ENCODE measurements at places on chromosomes 6 and 20.
A peak's percentile ranks its signal among the peaks of the same experiment; 100 is the strongest.

DNA sequence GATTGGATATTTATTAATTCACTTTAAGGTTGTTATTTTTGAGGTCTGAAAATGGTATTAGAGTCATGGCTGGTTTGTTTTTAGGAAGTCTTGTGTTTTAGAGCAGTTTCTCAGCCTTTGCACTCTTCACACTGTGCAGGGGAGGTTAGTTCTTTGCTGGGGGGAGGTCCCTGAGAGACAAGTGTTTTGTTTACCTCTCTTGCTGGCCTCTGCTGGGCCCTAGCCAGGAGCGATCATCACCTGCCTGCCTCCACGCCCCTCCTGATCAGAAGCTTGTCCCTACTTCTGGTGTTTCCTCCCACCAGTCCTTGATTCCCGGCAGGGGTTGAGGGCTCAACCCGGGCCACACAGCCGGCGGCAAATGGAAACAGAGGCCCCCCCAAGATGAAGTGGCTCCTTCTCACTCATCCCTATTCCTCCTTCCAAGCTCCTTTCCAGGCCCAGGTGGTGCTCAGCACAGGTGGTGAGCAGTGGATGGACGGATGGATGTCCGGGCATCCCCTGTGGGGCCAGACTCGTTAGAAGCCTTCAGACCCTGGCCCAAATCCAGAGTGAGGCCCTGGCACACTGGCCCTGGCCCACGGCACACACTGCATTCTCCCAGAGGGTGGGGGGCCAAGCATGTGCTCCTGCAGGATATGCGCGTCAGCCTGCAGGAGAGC is 51.3 kb downstream of the GRM4 start:
- no peak for DNase-seq

DNA sequence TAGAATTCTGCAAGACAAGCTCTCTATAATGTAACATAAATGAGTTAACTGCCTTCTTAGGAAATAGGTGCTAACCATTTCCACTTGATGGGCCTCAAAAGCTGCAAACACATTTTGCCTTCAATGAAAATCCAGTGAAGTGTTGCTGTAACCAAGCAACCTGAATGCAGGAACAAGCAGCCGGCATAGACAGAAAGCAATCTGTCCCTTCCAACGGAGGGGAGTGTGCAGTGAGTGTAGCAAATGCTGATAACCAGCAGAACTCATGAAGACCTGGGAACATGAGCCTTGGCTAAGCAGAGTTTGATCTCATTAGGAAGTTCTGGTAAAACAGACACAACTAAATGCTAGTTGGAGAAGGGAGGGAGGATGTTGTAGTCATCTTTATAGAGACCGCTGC is 697.8 kb downstream of the KIF16B start:
- peak; percentile 79 for DNase-seq

GRCh38 chr6:143941852-143942627 is 66.0 kb downstream of the PLAGL1 start:
- peak; percentile 72 for DNase-seq

DNA sequence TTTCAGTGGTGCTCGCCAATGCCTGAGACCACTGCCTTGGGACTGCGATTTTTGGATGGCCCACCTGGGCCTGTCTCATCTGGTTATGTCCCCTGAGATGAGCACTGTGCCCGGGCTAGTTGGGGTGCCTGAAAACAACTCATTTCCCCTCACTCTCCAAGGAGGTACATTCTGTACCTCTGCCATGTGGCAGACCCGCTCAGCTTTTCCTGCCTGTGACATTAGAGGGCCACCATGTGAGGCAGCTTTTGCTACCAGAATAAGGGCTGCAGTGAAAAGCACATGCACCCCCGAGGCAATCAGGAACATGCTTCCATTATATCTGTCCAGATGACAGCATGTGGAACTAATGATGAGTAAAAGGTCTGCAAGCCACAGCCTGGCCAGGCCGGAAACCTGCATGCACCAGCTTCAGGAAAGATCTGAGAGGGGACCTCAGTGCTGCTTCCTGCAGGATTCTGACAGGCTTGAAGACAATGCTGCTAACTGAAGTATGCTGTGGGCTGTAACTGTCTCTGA is 11.3 kb upstream of the SRSF6 start:
- DNase-seq, result no peak

DNA sequence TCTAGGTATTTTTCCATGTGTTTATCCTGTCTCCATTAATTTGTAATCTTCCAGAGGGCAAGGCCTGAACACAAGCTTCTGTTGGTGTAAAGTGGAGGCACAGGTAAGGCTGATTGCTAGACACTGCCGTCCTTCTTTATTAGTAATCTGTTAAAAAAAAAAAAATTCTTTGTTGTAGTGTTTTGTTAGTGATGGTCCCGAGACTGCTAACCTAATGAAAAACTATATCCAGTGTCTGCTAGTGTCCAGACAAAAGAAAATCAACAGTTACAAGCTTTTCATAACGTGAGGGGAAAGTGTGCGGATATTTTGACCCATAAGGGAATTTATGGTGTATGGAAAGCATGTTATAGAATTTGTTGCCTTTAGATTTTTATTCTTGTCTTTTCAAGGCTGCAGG is 4.2 kb upstream of the HIVEP1 start:
- DNase-seq, result no peak

DNA sequence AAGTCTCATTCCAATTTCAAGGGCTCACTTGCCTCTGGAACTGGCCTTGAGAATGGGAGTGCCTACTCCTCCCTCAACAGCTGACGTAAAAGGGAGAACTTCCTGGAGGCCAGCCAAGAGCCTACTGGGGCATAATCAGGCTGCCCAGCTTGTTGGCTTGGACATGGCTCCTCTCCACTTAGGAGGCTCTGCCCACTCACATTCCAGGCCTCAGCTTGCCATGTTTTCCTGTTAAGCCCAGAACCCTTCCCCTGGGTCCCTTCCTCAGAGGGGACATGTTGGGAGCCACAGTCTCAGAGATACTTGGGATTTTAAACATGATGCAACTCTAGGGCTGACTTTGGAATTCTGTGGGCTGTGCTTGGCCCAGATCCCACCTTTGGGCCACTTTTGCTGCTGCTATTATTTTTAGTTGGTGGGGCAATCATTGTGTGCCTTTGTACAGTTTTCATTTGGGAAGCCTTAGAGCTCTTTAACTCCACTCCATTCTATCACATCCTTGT is 31.5 kb upstream of the ADTRP start:
- DNase-seq, result peak; percentile 49

DNA sequence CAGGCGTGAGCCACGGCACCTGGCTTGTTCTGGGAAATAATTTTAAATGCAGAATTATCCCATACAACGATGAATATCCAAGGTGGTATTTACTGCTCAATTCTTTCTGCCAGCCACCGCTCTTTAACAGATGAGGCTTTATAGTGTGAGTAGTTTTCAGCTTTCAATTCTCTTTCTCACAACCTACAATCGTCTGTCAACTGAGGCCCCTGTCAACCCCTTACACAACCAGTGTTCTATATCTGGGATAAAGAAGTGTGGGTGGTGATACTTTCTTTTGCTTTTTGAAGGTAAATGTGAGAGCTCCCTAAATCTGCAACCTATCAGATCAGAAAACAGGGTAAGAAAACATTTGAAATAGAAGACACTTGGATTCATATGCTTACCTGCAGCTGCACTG is 22.5 kb downstream of the STAU1 start:
- no peak for DNase-seq

- DNase-seq, result no peak
Measured at GRCh38 chr20:41047279-41047974, 18.8 kb downstream of the TOP1 start.

GRCh38 chr6:154921482-154921881 is 73.6 kb upstream of the TIAM2 start:
- DNase-seq, result no peak

DNA sequence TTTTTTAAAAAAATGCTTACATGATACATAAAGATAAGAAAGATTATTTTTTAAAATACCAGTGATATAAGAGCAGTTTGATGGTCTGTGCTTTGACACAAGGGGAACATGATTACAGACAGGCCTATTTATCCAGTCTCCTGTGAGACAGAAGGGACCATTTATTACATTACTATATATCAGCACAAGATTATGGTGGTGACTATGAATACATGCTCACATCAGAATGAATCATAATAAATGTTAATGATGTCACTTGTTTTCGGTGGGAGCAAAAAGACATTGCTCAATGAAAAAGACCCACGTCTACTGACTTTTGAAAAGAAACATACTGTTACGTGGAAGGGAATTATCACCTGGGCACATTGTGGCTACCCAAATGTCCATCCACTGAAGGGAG is 455.1 kb downstream of the CDC5L start:
- no peak for DNase-seq

DNA sequence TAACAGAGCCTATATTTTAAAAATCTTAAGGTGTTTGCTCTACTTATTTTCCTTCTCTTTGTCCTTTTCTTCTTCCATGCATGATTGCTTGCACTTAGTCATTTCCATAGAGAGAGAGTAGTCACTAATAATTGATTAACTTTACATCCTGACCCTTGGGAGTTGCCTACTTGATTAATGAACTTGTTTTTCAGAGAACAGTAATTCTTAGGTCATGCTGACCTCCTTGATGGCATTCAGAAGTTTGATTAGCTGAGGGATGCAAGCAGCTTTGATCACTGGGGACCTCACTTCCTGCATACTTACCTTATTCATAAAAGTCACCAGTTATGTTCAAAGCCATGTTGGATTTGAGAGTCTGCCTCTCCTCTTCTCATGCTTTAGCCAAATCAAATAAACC is 715.6 kb upstream of the ID4 start:
- no peak for DNase-seq

- no peak for DNase-seq
Measured at GRCh38 chr6:116945809-116946208, 68.8 kb downstream of the RFX6 start.

DNA sequence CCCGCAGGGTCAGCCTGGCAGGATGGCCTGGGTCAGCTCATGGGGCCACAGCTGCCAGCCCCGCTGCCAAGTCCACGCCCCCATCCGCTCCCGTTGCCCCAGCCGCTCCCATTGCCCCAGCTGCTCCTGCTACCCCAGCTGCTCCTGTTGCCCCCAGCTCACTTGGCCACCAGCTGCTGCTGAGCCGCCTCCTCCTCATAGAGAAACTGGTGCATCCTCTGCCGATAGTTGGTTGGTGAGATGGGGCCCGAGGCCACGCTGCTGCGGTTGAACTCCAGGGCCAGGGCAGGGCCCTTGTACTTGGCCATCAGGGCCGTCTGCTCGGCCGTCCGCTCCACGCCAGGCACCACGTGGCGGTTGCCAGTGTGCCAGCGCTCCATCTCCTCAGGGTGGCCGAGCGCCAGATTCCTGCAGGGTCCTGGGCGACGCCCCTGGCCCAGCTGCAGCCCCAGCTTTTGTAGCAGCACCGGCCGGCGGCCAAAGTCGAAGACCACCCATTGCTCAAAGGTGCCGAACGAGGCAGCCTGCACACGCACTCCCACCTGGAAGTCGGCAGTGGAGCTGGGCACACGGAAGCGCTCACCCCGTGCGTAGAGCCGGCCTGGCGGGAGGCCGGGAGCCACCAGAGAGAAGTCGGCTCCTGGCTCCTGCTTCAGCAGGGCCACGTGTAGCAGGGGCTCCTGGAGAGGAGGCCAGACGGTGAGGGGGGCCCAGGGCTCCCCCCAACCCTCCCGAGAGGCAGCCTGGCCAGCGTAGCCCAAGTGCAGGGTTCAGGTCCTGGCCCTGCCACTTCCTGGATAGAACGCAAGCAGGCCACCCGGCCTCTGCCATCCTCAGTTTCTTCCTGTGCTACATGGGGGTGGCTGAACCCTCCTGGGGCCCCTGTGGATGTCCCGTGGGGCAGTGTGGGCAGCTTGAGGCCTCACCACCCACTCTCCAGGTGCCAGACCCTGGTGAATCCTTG is 4.8 kb downstream of the HELZ2 start:
- DNase-seq, result no peak

- no peak for DNase-seq
Measured at GRCh38 chr6:125057392-125058246, 95.4 kb downstream of the RNF217 start.

GRCh38 chr6:121879149-121879548 is 443.7 kb downstream of the GJA1 start:
- DNase-seq, result peak; percentile 34

DNA sequence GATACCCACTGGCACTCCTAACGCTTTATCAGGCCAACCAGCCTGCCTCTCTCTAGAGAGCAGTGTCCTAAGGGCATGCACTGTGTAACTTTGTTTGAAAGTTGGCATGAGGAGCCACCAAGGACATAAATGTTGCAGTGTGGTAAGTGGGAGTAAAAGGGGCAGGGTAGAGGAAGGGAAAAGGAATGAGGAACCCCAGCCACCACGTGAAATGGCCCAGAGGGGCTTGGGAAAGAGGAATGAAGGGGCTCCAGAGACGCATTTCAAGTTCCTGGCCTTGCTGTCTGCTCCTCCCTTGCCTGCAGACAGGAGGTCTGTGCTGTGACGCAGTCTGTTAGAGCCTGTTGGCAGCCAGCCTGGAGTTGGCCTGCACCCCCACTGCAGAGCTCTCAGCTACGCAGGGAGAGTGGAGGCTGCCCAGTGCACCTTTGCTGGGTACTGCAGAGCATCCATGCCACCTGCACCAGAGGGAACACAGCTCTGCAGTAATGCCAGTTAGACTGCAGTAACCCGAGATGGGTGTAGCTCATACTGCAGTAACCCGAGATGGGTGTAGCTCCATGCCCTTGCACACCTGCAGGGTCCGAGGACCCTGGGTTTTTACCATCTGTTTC is 86.8 kb upstream of the SNAP25 start:
- peak; percentile 55 for DNase-seq

- DNase-seq, result peak; percentile 97
Measured at GRCh38 chr6:53547811-53548496, 3.1 kb upstream of the GCLC start.

GRCh38 chr6:13600036-13600435 is 15.1 kb upstream of the NOL7 start:
- no peak for DNase-seq

DNA sequence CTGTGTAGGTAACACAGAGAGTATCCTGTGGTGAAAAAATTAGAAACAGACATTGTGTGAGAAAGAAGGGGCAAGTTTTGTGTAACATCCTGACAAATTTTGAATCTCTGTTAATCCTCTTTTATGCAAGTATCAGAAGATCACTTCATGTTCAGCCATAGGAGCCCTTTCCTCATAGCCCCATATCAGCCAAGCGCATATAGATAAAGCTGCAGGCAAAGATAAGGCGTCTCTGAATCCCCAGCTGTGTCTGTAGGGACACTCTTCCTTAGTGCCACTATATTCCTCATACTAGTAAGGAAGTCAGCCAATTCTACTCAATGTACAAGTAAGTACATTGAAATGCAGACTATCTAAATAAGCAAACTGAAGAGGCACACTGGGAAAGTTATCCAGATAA is 22.3 kb downstream of the HTR1E start:
- no peak for DNase-seq

DNA sequence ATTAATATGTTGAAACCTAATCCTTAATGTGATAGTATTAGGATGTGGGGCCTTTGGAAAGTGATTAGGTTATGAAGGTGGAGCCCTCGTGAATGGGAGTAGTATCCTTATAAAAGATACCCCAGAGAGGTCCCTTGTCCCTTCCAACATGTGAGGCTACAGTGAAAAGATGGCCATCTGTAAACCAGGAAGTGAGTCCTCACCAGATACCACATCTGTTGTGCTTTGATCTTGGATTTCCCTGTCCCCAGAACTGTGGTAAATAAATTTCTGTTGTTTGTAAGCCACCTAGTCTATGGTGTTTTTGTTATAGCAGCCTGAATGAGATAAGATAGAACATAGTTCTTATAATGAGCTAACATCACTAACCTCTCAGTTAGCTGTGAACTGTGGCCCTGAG is 16.6 kb upstream of the CALHM6 start:
- DNase-seq, result no peak
